ENCODE measurements at places on chromosomes 3 and 15.

- H3K27me3 ChIP-seq, result no peaks in the 10 kb centered on the region
- peaks cover 3% of the 10 kb centered on the region for H3K36me3 ChIP-seq
Measured at GRCh38 chr15:70742928-70743327, 20.4 kb downstream of the UACA start.

DNA sequence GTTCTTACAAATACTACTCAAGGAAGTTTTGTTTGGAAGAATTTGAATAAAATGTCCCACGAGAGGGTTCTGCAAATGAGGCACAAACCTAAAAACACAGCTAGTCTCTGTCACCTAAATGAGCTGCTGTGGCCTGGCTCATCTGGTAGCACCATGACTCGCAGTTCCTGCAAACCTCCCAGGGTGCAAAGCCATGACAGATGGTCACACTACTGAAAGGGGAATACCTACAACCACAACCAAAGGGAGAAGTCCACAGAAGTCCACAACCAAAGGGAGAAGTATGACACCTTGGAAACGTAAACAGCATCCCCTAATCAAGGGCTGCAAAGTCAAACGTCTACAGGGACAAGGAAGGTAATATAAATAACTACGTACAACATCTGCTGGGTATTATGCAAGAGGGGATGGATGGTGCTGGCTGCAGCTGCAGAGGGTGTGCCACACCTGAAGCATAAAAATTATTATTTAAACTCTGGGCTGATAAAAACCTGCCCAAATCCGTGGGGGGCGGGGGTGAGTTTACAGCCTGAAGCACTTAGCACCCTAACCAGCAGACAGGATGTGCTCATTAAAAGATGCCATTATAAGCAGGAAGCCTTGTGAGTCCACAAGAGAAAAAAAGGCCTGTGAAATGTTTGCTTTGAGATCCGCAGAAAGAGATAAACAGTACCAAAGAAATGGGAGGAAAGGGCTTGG, 184.0 kb downstream of the MAGI1 start:
- H3K27me3 ChIP-seq, result no peaks in the 10 kb centered on the region
- no peak overlapping the region for H3K4me3 ChIP-seq
- DNase-seq, result no peak
- no peak overlapping the region for H3K27ac ChIP-seq
- no peaks in the 10 kb centered on the region for H3K36me3 ChIP-seq

GRCh38 chr3:58417075-58417474, 16.6 kb downstream of the PDHB start:
- H3K27me3 ChIP-seq, result no peaks in the 10 kb centered on the region
- no peak for DNase-seq
- H3K4me3 ChIP-seq, result no peak overlapping the region
- no peak overlapping the region for H3K27ac ChIP-seq
- peaks cover 3% of the 10 kb centered on the region for H3K36me3 ChIP-seq

DNA sequence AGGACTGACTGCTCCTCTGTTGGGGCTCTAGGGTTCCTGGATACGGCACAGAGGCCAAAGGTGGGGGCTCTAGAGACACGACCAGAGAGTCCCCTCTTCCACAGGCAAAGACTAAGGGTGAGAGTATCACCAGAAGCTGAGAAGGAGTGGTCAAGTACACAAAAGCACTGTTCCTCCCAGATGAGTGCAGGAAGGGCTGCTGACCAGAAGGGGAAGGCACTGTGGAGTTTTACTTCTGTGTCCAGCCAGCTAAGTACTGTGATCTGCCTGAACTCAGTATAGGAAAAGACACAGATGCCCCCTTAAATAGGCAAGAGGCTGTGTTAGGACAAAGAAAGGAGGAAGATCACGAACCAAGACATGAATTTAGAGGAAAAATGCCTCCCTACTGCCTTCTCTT, 11.7 kb downstream of the MRPS11 start:
- no peak overlapping the region for H3K27ac ChIP-seq
- H3K4me3 ChIP-seq, result no peak overlapping the region
- peaks cover 11% of the 10 kb centered on the region for H3K27me3 ChIP-seq
- H3K4me1 ChIP-seq, result peaks cover 10% of the 10 kb centered on the region
- no peaks in the 10 kb centered on the region for H3K36me3 ChIP-seq

- H3K4me3 ChIP-seq, result no peak overlapping the region
- H3K36me3 ChIP-seq, result peaks cover 4% of the 10 kb centered on the region
- DNase-seq, result no peak
- no peaks in the 10 kb centered on the region for H3K4me1 ChIP-seq
Measured at GRCh38 chr3:67691207-67691606, 36.8 kb upstream of the SUCLG2 start.

GRCh38 chr3:44510000-44510368, 32.5 kb upstream of the ZNF445 start:
- H3K4me1 ChIP-seq, result peaks cover 38% of the 10 kb centered on the region
- H3K4me3 ChIP-seq, result peak overlapping the region; percentile 97
- H3K27me3 ChIP-seq, result no peaks in the 10 kb centered on the region
- no peak for DNase-seq

DNA sequence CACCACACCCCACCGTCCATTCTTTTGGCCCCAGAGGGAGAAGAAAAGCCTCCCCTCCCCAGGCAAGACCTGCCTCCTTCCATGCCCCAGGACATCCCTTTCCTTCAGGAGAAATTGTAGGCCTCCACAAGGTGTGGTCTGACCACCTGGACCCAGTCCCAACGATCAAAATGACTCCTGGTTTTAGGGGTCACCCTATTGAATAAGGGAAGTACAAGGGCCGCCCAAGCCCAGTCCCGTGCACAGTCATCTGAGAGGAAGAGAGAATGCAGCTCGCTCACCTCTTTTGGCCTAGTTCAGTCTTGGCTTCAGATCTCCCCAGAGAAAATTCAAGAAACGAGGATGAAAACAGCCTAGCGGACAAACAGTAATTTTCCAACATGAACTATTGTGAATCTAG, 249.1 kb downstream of the UACA start:
- peaks cover 4% of the 10 kb centered on the region for H3K36me3 ChIP-seq
- H3K4me3 ChIP-seq, result no peak overlapping the region
- no peaks in the 10 kb centered on the region for H3K27me3 ChIP-seq
- peaks cover 21% of the 10 kb centered on the region for H3K4me1 ChIP-seq
- H3K27ac ChIP-seq, result peak overlapping the region; percentile 13

GRCh38 chr15:77025083-77025901, 30.4 kb downstream of the PSTPIP1 start:
- H3K4me1 ChIP-seq, result peaks cover 4% of the 10 kb centered on the region
- H3K4me3 ChIP-seq, result peak overlapping the region; percentile 40
- no peak overlapping the region for H3K27ac ChIP-seq
- no peak for DNase-seq

- H3K36me3 ChIP-seq, result no peaks in the 10 kb centered on the region
- H3K27me3 ChIP-seq, result no peaks in the 10 kb centered on the region
- no peak for DNase-seq
Measured at GRCh38 chr3:23320586-23321570, 117.8 kb downstream of the UBE2E2 start.

GRCh38 chr3:126850370-126851085, 132.4 kb upstream of the PLXNA1 start:
- DNase-seq, result no peak
- no peak overlapping the region for H3K4me3 ChIP-seq
- peaks cover 2% of the 10 kb centered on the region for H3K36me3 ChIP-seq
- H3K27ac ChIP-seq, result no peak overlapping the region

GRCh38 chr3:157755233-157755632, 252.0 kb upstream of the VEPH1 start:
- H3K27me3 ChIP-seq, result no peaks in the 10 kb centered on the region
- H3K4me1 ChIP-seq, result peaks cover 26% of the 10 kb centered on the region
- no peak for DNase-seq
- H3K36me3 ChIP-seq, result no peaks in the 10 kb centered on the region
- H3K27ac ChIP-seq, result no peak overlapping the region
- no peak overlapping the region for H3K4me3 ChIP-seq

DNA sequence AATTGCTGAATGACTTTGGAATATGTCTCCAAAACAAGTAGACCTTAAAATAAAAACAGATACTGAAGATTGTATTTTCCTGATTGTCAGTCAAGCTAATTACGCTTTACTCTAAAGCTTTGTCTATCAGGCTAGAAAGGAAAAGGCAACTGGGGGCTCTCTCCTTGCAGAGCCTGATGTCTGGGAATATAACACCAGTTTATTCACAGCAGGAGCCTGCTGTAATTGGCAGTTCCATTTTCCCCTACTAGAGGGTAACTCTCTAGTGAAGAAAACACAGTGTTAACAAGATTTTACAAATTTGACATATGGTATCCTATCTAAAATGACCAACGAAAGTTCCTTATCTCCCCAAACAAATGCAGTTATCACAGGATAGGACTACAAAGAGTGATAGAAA, 158.8 kb downstream of the PDZRN3 start:
- no peak overlapping the region for H3K27ac ChIP-seq
- H3K36me3 ChIP-seq, result no peaks in the 10 kb centered on the region
- DNase-seq, result no peak
- no peaks in the 10 kb centered on the region for H3K27me3 ChIP-seq
- no peaks in the 10 kb centered on the region for H3K4me1 ChIP-seq

- H3K27me3 ChIP-seq, result no peaks in the 10 kb centered on the region
- no peak overlapping the region for H3K4me3 ChIP-seq
- DNase-seq, result no peak
- H3K27ac ChIP-seq, result no peak overlapping the region
- peaks cover 9% of the 10 kb centered on the region for H3K4me1 ChIP-seq
Measured at GRCh38 chr3:13497386-13497785, 17.3 kb downstream of the HDAC11 start.

DNA sequence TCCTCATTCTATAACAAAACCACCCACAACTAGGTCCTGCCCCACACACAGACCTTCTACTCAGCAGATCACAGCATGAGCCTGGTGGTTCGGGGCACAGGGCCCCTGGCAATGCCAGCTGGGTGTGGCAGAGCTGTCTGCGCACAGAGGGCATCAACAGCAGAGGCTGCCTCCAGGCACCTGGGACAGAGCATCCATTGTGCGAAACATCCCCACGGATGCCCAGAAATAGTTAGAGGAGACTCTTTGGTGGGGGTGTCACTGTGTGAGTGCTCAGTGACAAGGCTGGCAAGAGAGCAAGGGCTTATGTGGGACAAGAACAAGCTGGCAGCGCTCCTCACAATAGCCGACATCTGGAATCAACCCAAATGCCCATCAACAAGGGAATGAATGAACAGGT, 487.4 kb upstream of the PROK2 start:
- H3K27ac ChIP-seq, result no peak overlapping the region
- peaks cover 47% of the 10 kb centered on the region for H3K4me1 ChIP-seq
- DNase-seq, result no peak
- H3K27me3 ChIP-seq, result no peaks in the 10 kb centered on the region

DNA sequence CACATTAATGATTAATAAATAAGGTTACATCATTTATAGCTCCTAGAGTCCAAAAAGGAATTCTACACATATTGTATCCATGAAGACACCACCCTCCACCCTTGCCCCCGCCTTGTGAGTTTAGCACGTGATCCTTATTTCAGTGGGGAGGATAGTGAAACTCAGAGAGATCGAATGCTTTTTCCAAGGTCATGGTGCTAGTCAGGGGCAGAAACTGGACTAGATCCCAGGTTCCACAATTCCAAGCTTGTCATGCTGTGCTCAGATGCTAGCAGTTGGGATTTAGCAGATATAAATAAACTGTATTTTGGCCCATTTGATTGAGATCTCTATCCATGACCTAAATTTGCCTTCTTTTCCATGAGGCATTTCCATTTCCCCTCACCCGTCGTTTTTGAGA, 227.4 kb upstream of the THRB start:
- H3K36me3 ChIP-seq, result no peaks in the 10 kb centered on the region
- H3K4me1 ChIP-seq, result no peaks in the 10 kb centered on the region
- H3K27me3 ChIP-seq, result no peaks in the 10 kb centered on the region
- H3K27ac ChIP-seq, result no peak overlapping the region
- DNase-seq, result no peak

- peaks cover 6% of the 10 kb centered on the region for H3K36me3 ChIP-seq
- no peaks in the 10 kb centered on the region for H3K27me3 ChIP-seq
- no peak overlapping the region for H3K27ac ChIP-seq
Measured at GRCh38 chr15:68114356-68114755, 60.2 kb downstream of the PIAS1 start.
